ENCODE measurements at places on chromosomes 16 and 17. TPM values are rescaled to one million over a fixed set of nuclear protein-coding genes. Genes with fewer than 3 reads are reported as not detected.

GRCh38 chr16:8137606-8138005 lies 452.7 kb downstream of the TMEM114 start:
- no peaks in the 10 kb centered on the region for H3K36me3 ChIP-seq
- no peaks in the 10 kb centered on the region for H3K27me3 ChIP-seq
- H3K27ac ChIP-seq = no peak overlapping the region
- DNase-seq = no peak
- H3K4me3 ChIP-seq = no peak overlapping the region
- no peaks in the 10 kb centered on the region for H3K4me1 ChIP-seq

The GRIN2A gene
- 1.5 TPM for total RNA-seq

The ACSF3 gene
- 25.6 TPM for total RNA-seq

DNA sequence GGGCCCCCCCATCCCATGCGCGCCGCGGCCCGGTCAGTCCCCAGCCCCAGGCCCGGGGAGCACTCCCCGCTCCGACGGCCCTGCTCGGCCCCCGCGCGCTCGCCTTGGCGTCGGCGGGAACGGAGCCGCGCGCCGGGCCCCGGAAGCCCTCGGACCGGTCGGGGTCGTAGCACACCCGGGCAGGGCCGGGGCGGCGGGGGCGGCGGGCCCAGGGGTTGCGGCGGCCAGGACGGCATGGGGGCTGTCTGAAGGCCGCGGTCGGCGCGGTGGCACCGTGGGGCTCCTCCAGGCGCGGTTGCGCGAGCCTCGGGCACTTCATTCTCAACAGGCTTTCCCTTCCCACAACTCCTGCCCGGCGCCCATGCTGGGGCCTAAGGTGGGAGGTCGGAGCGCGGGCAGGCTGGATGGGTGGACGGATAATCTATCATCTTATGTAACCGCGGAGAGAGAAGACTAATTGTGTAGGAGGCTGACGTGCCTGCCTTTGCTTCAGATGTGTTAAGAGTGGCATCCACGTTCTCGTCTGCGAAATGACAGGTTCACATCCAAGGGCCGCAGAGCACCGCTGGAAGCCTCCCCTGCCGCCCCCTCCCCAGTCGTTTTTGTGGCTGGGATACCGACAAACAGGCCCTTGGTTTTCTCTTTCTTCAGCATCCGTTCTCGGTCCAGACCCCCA lies 708 bp downstream of the BAIAP2 start:
- H3K27me3 ChIP-seq = no peaks in the 10 kb centered on the region
- peaks cover 31% of the 10 kb centered on the region for H3K4me1 ChIP-seq
- H3K36me3 ChIP-seq = peaks cover 10% of the 10 kb centered on the region
- H3K27ac ChIP-seq = no peak overlapping the region
- no peak for DNase-seq

The TOM1L1 gene
- 40.2 TPM for total RNA-seq

- DNase-seq = no peak
- no peak overlapping the region for H3K4me3 ChIP-seq
- no peaks in the 10 kb centered on the region for H3K4me1 ChIP-seq
- H3K36me3 ChIP-seq = no peaks in the 10 kb centered on the region
Observed at GRCh38 chr16:79876332-79876730, 275.8 kb upstream of the MAF start.

- no peak overlapping the region for H3K27ac ChIP-seq
- peak; percentile 68 for DNase-seq
- H3K36me3 ChIP-seq = no peaks in the 10 kb centered on the region
- H3K4me3 ChIP-seq = no peak overlapping the region
- H3K27me3 ChIP-seq = no peaks in the 10 kb centered on the region
- H3K4me1 ChIP-seq = no peaks in the 10 kb centered on the region
Observed at GRCh38 chr17:43444223-43445008, 39.4 kb upstream of the DHX8 start.

- H3K4me1 ChIP-seq = peaks cover 53% of the 10 kb centered on the region
- H3K27ac ChIP-seq = no peak overlapping the region
- H3K36me3 ChIP-seq = no peaks in the 10 kb centered on the region
- H3K4me3 ChIP-seq = no peak overlapping the region
- H3K27me3 ChIP-seq = no peaks in the 10 kb centered on the region
Observed at GRCh38 chr17:77311371-77311981, 170.7 kb downstream of the SEC14L1 start.

The GOT2 gene
- total RNA-seq = 21.4 TPM

- H3K4me3 ChIP-seq = no peak overlapping the region
- no peaks in the 10 kb centered on the region for H3K36me3 ChIP-seq
- no peak for DNase-seq
- no peak overlapping the region for H3K27ac ChIP-seq
- no peaks in the 10 kb centered on the region for H3K4me1 ChIP-seq
Observed at GRCh38 chr16:6861135-6861814, 471.4 kb upstream of the RBFOX1 start.

GRCh38 chr17:77570565-77570898 lies 388.0 kb upstream of the TNRC6C start:
- H3K4me1 ChIP-seq = peaks cover 5% of the 10 kb centered on the region
- no peak for DNase-seq
- peaks cover 32% of the 10 kb centered on the region for H3K27me3 ChIP-seq
- no peak overlapping the region for H3K27ac ChIP-seq
- no peak overlapping the region for H3K4me3 ChIP-seq

- H3K4me3 ChIP-seq = no peak overlapping the region
- peaks cover 3% of the 10 kb centered on the region for H3K27me3 ChIP-seq
- no peak for DNase-seq
- no peak overlapping the region for H3K27ac ChIP-seq
Observed at GRCh38 chr17:8881606-8882005, 14.1 kb upstream of the PIK3R6 start.

The CDR2L gene
- 15.9 TPM for total RNA-seq

GRCh38 chr16:2062801-2063200 lies 15.0 kb downstream of the TSC2 start:
- peaks cover 40% of the 10 kb centered on the region for H3K36me3 ChIP-seq
- H3K27ac ChIP-seq = no peak overlapping the region
- no peak for DNase-seq
- no peaks in the 10 kb centered on the region for H3K27me3 ChIP-seq
- H3K4me3 ChIP-seq = no peak overlapping the region

DNA sequence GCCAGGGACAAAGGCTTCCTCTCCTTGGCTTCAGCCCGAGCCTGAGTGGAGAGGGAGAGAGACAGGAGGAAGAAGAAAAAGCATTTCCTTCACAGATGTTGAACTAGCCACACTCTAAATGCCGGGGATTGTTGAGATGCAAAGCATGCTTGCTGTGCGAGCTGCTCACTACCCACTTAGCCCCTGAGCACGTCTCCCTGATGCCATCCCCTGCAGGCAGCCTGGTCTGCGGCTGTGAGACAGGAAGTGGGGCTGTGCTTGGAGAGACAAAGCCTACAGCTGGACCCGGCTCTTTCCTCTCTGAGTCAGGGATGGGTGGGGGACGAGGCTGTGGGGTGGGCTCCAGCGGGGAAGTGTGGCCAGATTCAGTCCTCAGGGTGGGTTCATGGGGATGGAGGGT lies 13.7 kb downstream of the WNT9B start:
- no peak overlapping the region for H3K27ac ChIP-seq
- H3K36me3 ChIP-seq = no peaks in the 10 kb centered on the region
- H3K4me3 ChIP-seq = no peak overlapping the region
- peaks cover 13% of the 10 kb centered on the region for H3K27me3 ChIP-seq

DNA sequence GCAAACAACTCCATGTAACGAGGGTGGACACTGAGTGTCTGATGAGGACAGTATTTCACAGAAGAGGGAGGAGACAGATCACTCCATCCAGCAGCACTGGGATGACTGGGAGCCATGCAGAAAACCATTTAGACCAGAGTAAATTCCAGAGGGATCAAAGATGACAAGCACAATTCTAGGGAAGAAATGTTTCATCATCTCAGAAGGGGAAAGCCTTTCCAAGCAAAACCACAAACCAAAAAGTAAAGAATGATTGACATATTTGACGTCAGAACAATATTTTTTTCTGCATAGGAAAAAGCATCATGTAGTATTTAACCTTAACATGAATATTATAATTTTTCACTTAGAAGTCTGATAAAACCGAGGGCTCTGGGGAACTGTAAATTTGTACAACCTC lies 4.8 kb downstream of the DNASE1 start:
- DNase-seq = peak; percentile 78
- H3K27ac ChIP-seq = peak overlapping the region; percentile 46
- peaks cover 10% of the 10 kb centered on the region for H3K4me1 ChIP-seq
- no peak overlapping the region for H3K4me3 ChIP-seq

The CTRB2 gene
- total RNA-seq = not detected

The KRTAP3-2 gene
- total RNA-seq = not detected

DNA sequence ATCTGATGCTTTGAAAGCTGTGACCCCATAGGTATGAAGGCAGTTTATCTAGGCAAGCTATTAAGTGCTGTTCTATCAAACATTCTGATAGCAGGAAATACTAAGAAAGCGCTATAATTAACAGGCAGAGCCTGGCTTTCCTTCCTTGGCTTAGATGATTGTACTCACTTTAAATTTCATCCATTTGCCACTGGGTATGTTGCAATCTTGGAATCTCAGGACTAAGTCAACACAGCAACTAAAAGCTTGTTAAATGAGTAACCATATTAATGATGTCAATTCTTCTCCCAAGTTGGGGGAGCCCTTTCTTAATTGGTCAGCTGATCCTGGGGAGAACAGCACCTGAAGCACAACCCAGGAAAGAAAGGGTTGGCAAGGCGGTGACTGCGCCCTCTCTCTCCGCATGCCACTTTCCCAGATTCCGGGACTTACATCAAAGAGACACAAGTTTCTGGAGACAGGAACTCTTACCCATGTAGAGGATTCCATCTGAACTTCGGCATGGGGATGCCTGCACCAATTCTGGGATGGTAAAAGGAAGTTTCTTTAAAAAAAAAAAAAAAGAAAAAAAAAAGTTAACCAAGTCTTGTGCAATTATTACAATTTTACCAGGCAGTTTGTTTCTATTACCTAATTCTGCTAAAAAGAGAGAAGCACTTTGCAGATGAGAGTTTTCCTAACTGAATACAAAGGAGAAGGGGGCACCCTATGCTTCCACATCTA lies 54.4 kb upstream of the ICAM2 start:
- peak; percentile 23 for DNase-seq
- peaks cover 18% of the 10 kb centered on the region for H3K4me1 ChIP-seq
- H3K27me3 ChIP-seq = no peaks in the 10 kb centered on the region
- H3K36me3 ChIP-seq = peaks cover 17% of the 10 kb centered on the region

DNA sequence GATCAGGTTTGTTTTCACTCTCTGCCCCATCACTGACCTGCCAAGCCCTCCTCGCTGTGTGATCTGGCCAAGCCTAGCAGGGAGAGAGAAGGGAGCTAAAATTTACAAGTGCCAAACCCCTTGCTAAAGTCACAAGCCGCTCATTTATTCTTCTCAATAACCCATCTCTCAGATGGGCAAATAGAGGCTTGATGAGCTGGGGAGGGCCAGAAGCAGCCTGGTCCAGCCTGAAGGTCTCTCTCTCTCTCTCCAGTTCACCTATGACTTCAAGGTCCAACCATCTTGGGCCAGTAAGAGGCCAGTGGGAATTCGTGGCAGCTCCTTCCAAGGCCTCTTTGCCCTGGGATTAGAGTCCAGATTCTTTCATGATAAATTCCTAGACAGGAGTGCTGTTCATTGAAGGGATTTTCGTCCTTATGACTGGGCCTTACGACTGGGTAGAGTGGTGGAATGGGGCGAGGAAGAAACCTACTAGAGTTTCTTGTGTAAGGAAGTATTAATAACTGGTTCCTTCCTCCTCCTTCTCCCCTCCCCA lies 3.4 kb downstream of the CA7 start:
- no peak overlapping the region for H3K27ac ChIP-seq
- H3K36me3 ChIP-seq = no peaks in the 10 kb centered on the region
- no peak overlapping the region for H3K4me3 ChIP-seq
- H3K27me3 ChIP-seq = peaks cover 51% of the 10 kb centered on the region

GRCh38 chr16:87704754-87705353 lies 60.9 kb downstream of the KLHDC4 start:
- no peak for DNase-seq
- H3K4me1 ChIP-seq = no peaks in the 10 kb centered on the region
- peaks cover 8% of the 10 kb centered on the region for H3K36me3 ChIP-seq
- no peak overlapping the region for H3K27ac ChIP-seq

DNA sequence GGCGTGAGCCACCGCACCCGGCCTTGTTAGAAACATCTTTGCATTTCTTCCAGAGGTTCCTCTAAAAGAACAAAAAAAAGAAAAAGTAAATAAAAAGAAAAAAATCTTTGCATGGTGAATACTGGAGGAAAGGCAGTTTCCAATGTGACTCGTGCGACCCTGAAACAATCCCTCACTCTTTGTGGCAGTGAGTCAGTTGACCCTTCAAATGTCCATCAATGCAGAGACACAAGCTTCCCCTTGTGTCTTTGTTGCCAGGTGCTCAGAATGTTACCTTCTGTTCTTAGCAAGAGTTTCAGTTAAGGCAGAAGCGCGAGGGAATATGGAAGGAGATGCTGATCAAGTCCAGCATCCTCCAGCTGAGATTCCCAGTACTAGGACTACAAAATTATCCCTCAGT lies 16.4 kb downstream of the CACNG4 start:
- H3K27me3 ChIP-seq = peaks cover 75% of the 10 kb centered on the region
- no peaks in the 10 kb centered on the region for H3K36me3 ChIP-seq
- no peak overlapping the region for H3K27ac ChIP-seq
- DNase-seq = no peak

The C16orf92 gene
- not detected for total RNA-seq

- no peak overlapping the region for H3K4me3 ChIP-seq
- no peak for DNase-seq
- no peaks in the 10 kb centered on the region for H3K4me1 ChIP-seq
- H3K27ac ChIP-seq = no peak overlapping the region
Observed at GRCh38 chr16:68893710-68894705, 50.7 kb downstream of the TANGO6 start.

DNA sequence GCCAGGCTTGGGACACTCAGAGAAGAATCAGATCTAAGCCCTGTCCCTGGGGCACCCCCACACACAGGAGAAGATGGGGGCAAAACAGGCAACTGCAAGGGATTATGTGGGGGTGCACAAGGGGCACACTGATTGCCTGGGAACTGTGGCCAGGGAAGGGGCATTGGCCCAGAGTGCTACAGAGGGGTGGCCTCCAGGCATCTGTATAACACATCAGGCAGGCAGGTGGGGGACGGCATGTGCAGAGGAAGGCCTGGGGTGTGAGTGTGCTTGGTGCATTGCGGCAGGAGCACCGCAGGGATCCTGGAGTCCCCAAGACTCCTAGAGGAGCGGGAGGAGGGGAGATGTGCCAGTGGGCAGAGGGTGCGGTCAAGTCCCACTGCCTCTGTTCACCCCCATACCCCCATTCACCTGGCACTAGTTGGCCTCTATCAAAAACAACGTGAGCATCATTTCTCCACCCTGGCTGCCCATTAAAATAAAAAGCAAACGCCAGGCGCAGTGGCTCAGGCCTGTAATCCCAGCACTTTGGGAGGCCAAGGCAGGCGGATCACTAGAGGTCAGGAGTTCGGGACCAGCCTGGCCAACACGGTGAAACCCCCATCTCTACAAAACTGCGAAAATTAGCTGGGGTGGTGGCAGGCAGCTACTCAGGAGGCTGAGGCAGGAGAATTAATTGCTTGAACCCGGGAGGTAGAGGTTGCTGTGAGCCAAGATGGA lies 41.5 kb downstream of the C16orf82 start:
- H3K27me3 ChIP-seq = no peaks in the 10 kb centered on the region
- H3K4me3 ChIP-seq = no peak overlapping the region
- DNase-seq = no peak
- H3K4me1 ChIP-seq = no peaks in the 10 kb centered on the region
- H3K36me3 ChIP-seq = no peaks in the 10 kb centered on the region
- H3K27ac ChIP-seq = no peak overlapping the region

The TPSAB1 gene
- not detected for total RNA-seq
